Cerebellar nuclear complex (tissue), 1 donor: ENCODE measurements at places on chromosomes 4 and X.

- DNase-seq = no peak
Measured at GRCh38 chrX:140710710-140711109, 1.2 kb downstream of the LINC00632 start.

- peak; percentile 19 for DNase-seq
Measured at GRCh38 chr4:101345596-101346350, 1.6 kb downstream of the PPP3CA start.

- no peak for DNase-seq
Measured at GRCh38 chr4:60345392-60345791, 854.7 kb upstream of the ADGRL3 start.

- no peak for DNase-seq
Measured at GRCh38 chr4:152680988-152681603, 1.3 kb upstream of the TMEM154 start.

DNA sequence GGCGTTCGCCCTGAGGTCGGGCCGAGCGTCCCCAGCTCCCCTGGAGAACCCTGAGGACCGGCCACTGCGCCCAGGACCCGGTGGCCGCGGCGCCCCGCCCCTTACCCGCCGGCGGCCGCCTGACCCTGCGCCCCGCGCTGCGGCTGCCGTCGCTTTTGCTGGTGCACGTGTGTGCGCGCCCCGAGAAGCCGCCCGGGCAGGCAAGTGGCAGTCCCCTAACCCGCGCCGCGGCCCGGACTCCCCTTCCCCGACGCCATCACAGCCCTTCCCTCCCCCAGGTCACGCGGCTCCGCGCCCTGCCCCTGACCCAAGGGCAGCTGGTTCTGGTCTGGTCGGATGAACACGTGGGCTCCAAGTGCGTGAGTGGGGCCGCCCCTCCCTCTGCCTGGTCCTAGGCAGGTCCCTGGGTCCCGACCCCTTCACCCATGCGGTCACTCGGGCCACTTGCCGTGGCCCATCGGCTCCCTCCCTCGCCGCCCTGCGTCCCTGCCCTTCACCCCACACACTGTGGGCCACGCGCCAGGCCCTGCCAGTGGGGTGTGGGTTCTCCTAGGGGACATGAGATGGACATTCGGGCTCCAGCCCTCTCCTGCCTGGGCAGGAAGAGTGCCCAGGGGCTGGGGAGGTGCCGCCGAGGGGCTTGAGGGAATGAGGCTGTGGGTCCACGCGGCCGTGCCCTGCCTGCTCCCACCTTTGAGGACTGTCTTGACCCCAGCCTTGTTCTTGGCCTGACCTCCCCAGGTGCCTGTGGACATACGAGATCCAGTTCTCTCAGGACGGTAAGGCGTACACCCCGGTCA lies 8.0 kb upstream of the FGFRL1 start:
- DNase-seq = no peak

DNA sequence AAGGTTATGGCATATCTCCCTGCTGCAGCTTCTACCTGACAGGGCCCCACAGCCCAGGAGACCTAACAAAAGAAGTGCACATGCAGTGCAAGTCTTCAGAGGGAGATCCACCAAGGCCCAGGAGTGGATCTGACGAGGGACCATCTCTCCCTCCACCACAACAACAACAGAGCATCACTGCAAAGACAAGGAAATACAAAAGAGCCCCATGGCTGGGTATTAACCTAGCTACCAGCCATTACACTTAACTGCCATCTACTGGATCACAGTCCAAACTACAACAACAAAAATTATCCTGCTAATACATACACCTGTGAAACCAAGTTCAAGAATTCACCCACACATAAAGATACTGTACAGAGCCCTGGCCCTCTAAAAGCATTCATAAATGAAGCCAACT lies 280.2 kb upstream of the SLC7A11 start:
- no peak for DNase-seq

GRCh38 chr4:175070444-175070843 lies 152.3 kb downstream of the ADAM29 start:
- DNase-seq = no peak

GRCh38 chrX:9610771-9611392 lies 146.0 kb downstream of the TBL1X start:
- no peak for DNase-seq

DNA sequence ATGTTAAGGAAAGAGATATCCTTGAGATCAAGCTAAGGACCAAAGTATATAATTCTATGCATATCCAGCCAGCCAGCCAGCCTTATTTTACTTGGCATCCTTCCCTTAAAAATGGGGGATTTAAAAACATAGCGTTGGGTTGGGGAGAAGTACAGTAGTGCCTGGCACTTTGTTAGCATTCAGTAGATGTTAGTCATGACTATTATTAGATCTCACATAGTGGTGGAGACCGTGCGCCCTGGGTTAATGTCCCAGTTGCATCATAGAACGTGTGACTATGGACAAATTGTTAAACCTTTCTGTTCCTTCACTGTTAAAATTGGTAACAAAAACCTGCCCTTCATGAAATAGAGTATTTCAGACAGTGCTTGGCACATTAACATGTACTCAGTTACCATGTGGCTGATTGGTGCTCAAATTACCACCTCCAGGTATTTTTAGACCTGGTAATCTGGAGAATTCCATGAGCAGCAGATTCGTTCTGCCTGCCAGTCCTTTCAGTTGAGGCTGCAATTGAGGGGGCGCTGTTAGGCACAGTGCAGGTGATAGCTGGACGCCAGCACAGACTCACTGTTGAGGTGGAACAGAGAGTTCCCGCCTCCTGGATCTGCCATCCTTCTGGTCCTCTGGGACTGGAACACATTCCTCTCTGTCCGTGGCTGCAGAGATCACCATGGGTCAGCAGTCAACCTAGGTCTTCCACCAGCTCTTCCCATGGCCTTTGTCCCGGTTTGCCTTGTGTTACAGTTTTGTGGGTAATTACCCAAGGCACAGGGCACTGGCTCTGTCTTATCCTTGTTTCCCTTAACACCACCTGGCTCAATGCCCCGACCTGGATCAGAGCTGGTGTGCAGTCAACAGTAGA lies 31.7 kb downstream of the RBBP7 start:
- no peak for DNase-seq

- no peak for DNase-seq
Measured at GRCh38 chrX:152819732-152820131, 10.8 kb downstream of the CETN2 start.

GRCh38 chr4:140736669-140737343 lies 19.4 kb downstream of the TBC1D9 start:
- DNase-seq = no peak

DNA sequence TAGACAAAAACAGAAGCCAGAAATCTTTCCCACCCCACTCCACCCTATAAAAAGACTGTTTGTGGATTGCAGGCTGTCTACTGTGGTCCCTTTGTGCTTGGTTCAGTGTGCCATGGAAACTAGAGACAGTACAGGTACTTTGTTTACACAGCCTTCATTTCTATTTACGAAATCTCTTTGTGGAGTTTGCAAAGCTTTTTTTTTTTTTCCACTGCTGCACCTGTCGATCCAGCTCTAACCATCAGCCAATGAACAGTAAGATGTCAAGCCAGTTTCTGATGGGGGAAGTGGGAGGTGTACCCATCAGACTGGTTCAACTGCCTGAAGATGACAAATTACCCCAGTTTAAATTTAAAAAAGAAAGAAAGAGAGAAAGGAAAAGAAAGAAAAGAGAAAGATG lies 20.2 kb upstream of the LRBA start:
- DNase-seq = no peak

- no peak for DNase-seq
Measured at GRCh38 chr4:178296669-178297068, 854.4 kb upstream of the AGA start.

DNA sequence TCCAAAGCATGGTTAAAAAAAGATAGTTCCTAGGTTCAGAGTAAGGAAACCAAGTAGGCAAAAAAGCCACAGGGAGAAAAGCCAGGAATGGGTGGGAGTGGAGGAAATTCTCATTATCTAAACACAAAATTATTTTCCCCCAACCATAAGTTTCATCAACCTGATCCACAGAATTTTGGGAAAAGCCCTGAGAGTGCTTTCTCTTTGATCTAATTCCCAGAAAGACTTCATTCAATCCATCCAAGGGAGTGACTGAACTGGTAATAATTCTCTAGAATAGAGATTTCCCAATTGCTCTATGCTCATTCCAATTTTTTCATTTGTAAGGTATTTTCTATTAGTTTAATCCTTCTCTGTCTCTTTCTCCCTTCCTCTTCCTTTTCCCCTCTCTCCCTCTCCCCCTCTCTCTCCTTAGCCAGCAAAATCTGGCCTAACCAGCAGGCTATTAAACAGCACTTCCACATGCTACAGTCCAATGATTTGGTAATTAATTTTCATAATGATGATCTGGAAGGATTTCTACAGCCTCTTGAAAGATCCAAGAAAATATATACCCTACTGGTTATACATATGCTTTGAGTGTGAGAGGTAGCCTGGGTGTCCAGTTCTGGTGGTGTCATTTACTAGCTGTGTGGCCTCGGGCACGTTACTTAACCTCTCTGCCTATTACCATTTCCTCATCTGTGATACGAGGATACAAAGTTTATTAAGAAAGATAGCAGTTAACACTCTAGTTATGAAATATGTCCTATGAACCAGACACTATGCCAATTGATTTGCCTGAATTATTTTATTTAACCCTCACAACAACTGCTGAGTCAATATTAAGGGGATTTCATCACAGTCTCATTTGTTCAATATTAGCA lies 251.5 kb upstream of the RASGEF1B start:
- peak; percentile 58 for DNase-seq

DNA sequence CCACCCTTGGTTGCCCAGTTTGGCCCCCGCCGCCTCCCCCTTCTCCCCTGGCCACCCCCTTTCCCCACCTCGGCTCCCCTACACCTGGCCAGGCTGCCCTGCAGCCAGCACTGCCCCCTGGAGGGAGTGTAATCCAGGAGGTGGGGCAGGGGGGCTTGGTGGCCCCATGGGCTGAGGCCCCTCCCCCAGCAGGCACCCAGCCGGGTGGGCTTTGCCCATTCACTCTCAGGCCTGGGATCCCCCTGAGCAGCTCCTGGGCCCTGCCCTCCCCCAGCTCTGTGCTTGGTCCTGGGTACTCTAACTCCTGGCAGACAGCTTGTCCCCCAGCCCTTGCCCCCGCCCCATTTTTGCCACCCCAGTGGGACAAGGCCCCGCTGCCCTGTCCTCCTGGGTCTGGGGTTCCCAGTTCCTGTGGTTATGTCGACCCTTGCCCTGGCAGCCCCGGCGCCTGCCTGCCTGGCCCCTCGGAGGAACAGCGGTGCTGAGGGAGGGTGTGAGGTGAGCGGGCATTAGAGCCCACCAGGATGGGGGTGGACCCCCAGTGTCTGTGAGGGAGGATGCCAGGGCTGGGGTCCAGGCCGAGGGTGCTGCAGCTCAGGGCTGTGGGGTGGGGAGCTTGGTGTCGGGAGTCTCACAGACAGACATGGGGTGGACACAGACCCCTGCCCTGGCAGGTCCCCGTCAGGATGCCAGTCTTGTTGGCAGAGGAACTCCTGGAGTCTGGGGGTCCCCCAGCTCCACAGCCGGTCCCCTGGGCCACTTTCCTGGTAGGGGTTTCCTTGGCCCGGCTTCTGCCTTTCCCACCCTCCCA lies 10.2 kb downstream of the NAT8L start:
- DNase-seq = no peak

DNA sequence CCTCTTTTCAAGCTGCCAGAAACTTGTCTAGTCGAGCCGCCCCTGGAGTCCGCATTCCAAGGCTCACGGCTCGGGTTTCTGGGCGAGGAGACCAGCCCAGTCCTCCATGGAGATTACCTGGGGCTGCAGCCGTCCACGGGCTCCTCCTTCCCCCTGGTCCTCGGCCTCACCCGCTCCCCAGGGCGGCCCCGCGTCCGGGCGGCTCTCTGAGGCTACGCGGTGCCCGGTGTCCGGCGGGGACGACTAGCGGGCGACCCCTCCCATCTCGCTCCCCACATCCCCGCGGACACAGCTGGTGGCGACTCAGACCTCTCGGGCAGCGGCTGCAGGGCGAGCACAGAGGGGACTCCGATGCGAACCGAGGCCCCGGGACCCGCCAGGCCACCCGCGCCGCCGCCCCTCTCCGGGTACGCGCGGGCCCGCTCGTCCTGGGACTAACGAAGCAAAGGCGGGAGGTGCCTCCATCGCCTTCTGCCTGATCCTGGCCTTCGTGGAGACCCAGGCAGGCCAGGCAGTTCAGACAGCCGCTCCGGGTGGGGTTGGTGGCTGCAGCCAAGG lies 159.4 kb downstream of the TRAM1L1 start:
- DNase-seq = no peak

DNA sequence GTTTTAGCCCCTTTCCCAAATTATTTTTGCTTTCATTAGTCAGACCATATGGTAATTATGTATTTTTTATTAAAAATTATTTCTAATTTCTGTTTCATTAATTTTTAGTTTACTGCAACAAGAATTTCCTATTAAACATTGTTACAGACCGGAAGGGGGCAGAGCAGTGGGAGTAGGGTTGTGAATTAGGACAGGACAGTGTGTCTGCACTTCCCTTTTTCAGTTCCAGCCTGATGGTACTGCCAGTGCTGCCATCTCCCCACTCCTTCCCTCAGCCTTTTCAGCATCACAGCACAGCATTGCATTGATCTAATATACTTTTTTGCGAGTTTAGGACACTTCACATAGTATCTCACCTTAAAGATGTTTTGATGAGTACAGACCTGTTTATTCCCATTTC lies 76.5 kb downstream of the STIM2 start:
- no peak for DNase-seq

- no peak for DNase-seq
Measured at GRCh38 chr4:3122081-3122563, 47.6 kb downstream of the HTT start.

- DNase-seq = no peak
Measured at GRCh38 chr4:60655356-60655755, 544.8 kb upstream of the ADGRL3 start.

- no peak for DNase-seq
Measured at GRCh38 chr4:146458594-146458993, 63.1 kb downstream of the SLC10A7 start.

- DNase-seq = no peak
Measured at GRCh38 chrX:30183554-30183953, 31.8 kb upstream of the MAGEB2 start.

- no peak for DNase-seq
Measured at GRCh38 chr4:119093042-119093827, 42.4 kb upstream of the MYOZ2 start.

DNA sequence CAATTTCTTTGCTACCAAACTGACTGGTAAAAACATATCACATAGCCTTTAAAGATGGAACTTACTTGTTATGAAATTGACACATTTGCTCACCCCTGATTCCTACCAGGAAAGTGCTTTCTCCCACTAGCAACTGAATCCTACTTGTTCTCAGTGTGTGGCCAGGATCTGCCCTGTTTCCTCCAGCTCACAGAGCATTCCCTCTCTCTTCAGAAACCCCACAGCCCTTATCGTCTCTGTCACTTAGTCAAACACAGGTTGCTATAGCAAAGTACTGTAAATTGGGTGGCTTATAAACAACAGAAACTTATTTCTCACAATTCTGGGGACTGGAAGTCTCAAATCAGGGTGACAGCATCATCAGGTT lies 265.2 kb upstream of the BOD1L1 start:
- no peak for DNase-seq

DNA sequence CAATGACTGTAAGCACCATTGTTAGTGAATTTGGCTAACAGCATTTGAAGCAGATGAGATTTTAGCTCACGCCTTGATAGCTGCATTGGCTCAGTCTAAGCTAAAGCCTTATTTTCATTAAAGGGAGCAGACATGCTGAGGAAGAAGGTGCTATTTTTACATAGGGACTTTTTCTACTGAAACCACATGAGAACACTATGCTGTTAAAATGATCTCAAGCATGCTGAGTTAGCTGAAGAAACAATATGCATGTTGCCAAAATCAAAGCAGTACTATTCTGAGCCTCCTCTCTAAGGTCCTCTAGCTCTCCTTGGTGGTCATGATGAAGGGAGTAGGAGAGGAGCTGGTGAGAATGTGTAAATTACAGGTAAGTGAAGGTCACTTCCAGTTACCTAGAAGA lies 134.4 kb upstream of the JADE1 start:
- no peak for DNase-seq

GRCh38 chrX:97846718-97847237 lies 963.1 kb downstream of the RPA4 start:
- no peak for DNase-seq
